ENCODE measurements at places on chromosomes 12 and 14.

DNA sequence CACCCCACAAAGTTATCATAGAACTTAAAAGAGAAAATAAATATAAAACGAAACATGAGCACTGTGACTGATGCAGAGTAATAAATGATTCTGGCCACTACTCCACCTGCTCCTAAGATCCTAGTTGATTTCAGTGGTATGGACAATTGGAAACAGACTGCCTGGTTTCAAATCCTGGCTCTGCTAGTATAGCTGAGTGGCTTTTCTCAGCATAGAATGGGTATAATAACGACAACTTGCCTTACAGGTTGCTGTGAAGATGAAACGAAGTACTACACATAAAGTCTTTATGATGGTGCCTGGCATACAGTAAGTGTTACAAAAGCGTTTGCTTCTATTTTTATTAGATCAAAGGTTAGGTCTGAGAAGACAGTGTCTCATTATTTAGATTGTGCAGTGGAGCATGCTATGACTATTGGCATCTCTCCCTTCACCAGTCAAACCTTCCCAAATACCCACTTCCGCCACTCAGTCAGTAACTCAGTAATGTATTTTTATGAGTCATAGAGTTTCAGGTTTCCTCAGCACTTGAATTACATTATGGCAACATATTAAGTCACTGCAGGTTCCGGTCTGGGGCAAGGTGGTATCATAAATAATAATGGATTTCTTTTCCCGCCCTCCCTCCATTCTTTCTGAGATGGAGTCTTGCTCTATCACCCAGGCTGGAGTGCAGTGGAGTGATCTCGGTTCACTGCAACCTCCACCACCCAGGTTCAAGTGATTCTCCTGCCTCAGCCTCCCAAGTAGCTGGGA, 29.7 kb upstream of the NR2C1 start:
- DNase-seq, result peak; percentile 47

DNA sequence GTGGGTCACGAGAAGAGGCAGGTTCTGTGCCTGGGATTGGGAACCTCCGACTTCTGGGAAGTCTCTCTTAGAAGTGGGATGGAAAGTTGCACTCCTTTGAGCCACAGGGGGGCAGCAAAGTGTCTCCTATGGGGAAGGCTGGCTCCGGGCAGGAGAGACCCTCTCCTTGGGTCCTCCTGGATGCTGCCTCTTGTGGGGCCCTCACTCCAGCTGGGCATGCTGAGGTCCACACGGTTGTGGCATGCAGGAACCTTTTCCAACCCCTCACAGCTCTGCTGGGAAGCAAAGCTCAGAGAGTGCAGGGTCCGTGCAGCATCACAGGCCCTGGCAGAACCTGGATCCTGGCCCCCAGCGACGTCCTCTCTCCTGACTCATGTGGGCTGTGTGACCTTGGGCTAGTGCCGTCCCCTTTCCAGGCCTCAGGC, 17.4 kb downstream of the SDSL start:
- DNase-seq, result no peak

DNA sequence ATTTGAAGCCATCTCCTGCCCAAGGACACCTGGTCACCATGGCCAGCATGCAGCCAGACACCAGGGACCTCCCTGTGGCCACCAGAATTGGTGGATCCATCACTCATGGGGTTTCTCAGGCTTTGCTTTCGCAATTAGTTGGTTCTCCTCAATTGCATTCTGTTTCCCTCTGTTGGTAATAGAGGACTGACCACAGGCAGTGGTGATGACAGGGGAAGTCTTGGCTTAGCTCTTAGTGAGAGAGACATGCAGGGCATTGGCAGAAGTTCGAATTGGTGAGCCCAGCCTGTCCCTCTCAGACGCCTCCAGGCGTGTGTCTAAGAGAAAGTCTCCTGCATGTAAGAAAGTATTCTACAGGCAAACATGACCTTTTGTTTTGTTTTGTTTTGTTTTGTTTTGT, 21.3 kb downstream of the HCAR2 start:
- DNase-seq, result no peak

GRCh38 chr14:92942976-92943710, 20.2 kb downstream of the CHGA start:
- DNase-seq, result no peak

- DNase-seq, result no peak
These were observed 31.9 kb downstream of the ETNK1 start for GRCh38 chr12:22656831-22657230.

- DNase-seq, result no peak
These were observed 41.6 kb upstream of the CSRP2 start for GRCh38 chr12:76920172-76921099.

- DNase-seq, result no peak
These were observed 312.3 kb downstream of the PAWR start for GRCh38 chr12:79378496-79378895.

DNA sequence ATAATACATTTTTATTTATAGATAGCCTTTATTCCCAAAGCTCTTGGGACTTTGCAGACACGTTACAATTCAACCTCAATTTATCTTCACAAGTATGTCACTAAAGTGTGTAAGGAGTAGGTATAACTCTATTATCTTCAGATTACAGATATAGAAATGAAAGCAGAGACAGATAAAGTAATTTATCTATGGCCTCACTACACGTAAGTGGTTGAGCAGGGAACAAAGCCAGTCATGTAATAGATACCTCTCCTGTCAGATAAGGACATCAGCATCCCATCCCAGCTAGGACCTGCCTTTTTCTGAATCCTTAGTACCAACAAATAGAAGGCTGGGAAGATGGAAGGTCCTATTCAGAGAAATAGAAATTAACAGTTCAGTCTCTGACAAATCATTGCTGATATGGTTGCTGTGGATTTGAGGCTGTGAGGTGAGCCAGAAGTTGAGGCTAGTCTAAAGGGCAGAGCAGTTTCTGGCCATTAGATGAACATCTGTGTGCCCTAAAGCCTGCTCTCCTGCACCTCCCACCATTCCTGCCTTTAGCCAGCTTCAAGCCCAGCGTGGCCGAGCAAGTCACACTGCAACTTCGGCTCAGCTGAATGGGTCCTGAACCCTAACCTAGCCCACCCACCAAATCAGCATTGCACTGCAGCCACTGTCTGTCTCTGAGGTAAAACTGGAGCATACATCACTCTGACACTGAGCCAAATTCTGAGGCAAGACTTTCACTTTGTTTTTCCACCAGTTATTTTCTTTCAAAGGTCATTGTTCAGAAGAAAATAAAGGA, 71.1 kb upstream of the PLEKHA5 start:
- no peak for DNase-seq

- DNase-seq, result no peak
These were observed 48.7 kb upstream of the LALBA start for GRCh38 chr12:48618541-48618940.

DNA sequence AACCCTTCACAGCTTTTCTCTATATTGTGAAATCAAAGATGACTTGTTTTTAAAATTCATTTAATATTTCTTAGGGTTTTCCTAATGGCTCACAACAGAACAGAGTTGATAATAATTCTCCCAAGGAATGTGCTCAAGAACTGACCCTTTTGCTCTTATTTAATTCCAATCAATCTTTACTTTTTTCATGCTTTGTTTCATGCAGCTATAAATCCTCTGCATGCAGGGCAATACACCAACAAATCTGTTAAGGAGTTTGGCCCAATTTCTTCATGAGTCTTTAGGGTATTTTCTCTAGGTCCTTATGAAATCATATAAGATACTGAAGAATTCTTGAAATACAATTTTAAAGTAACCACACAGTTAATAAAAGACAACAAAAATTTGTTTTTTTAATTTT, 264.2 kb downstream of the SLC6A15 start:
- DNase-seq, result no peak

DNA sequence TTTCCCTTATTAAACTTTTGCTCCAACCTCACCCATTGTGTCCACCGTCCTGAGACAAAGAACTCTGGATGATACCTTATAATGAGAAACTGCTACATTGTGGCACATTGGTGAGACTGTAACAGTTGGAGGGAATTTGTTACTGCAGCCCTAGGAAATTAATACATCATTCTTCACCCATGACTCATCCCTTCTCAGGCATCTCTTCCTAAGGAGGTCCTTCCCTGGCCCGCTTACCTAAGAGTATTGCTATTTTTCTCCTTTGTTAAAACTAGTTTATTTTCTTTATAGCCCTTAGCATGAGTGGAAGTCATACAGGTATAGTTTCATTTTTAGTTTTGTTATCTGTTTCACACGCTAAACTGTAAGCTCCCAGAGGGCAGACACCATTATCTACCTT, 87.1 kb downstream of the TMEM260 start:
- no peak for DNase-seq

GRCh38 chr14:54137614-54137961, 181.0 kb upstream of the BMP4 start:
- DNase-seq, result no peak
